ENCODE measurements at places on chromosomes 2 and 18.

DNA sequence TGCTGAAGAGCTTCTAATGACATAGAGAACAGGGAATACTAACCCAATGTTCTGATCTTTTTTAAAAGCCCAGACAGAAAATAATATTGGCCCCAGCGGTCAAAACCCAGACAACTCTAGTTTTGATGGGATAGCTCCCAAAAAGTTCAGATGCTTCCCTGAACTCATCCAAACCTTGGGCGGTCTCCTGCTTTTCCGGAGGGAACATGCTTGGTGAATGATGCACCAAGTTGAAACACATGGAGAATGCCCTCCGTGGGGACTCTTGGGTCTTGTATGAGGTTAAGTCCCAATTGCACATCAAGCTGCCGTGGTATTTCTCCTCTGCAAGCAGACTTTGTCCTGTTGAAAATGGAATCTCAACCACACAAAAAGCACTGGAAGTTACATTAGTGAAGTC, 120.7 kb upstream of the CTAGE1 start:
- DNase-seq: no peak

DNA sequence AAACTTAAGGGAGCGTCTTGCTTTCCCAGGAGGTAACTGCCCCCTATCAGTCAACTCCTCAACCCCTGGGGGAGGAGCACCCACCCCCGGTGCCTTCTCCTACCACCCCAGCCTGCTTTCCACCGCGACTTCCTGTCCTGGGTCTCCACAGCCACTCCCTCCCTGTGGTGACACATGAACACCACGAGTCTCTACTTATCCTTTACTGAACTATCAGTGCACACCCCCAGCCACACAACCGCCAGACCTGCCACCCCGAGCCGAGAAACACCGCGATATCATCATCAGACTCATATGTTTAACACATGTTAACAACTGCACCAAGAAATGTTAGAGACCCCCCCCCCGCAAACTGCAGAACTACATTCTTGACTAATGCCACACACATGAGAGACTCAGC, 43.3 kb downstream of the LONRF2 start:
- no peak for DNase-seq

GRCh38 chr18:79429785-79430281, 34.1 kb downstream of the NFATC1 start:
- no peak for DNase-seq

DNA sequence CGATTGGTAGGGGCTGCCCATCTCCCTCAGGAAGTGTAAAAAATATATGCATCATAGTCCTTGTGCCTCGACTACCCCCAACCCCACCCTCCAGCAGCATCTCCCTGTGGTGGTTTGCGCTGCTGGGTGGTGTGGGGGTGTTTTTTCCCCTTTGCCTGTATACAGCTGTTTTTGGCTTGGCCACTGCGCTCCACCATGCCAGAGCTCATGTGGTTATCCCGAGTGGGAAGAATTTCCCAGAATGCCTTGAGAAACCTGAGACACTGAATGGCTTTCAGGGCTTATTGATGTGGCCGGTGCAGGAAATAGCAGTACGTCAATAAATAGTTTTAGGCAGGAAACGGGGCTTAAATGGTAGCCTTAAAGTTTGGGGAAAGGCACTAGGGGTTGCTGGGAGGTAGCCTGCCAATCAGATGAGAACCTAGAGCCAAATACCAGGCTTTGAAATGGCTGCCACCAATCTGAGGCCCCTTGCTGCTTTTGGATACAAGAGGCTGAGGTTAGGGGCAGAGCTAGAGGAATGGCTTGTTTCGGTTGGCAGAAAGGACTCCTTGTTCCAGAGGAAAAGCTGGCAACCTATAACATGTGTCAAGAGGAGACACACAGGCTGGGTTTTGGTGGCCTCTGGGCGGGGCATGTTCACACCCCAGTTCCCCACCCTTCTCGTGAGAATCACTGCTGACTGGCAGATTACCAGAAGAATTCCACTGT, 144.1 kb downstream of the SMAD7 start:
- DNase-seq: no peak

GRCh38 chr2:225763711-225764110, 364.2 kb downstream of the NYAP2 start:
- DNase-seq: no peak

- no peak for DNase-seq
These were observed 100.1 kb downstream of the MYOM1 start for GRCh38 chr18:3119401-3120341.

DNA sequence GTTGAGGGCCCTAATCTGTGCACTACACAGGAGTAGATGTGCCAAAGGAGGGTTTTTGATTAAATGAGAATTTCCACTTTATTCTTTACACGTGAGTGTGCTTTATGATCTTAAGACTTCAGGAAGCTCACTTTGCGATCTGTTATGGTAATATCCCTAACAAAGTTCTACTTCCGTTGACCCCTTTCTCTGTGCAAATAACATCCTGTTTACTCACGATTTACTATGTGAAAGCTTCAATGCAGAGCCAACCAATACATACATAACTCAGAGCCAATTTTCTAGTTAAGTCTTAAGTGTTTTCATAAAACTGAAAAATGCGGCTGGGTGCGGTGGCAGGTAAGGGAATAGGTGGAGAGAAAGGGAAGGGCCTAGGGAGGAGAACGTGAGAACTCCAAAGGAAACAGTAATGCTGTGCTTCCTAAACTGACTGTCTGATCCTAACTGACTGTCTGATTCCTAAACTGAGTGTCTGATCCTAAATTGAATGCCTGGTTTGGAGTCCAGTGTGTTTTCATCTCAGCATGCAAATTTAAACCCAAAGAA, 87.6 kb downstream of the PLCL1 start:
- no peak for DNase-seq

DNA sequence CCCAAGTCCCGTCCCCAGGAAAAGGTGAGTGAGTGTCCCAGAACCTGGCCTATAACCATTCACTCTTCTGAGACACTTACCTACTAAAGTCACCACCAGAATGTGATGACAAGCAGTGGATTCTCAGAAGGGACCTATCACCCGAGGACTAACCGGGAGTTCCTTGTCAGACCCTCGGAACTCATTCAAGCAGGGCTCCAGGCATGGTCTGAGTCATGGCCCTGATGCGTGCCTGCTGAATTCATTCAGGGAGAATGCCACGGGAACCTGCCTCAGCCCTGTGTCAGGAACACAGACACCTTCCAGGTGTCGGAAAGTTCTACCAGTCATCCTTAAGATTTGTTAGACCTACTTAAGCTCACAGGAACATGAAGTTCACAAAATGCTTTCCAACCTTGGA, 29.8 kb downstream of the ALPK2 start:
- DNase-seq: no peak

All from smooth muscle cell of the brain vasculature (primary cell).